Activated T-cell treated with anti-CD3 and anti-CD28 coated beads, Interleukin-2, amount 50 U/mL, for 4 hours (primary cell): ENCODE measurements at places on chromosomes 6 and 20.

- no peak for DNase-seq
These were observed 58.0 kb upstream of the MYO6 start for GRCh38 chr6:75691012-75691411.

DNA sequence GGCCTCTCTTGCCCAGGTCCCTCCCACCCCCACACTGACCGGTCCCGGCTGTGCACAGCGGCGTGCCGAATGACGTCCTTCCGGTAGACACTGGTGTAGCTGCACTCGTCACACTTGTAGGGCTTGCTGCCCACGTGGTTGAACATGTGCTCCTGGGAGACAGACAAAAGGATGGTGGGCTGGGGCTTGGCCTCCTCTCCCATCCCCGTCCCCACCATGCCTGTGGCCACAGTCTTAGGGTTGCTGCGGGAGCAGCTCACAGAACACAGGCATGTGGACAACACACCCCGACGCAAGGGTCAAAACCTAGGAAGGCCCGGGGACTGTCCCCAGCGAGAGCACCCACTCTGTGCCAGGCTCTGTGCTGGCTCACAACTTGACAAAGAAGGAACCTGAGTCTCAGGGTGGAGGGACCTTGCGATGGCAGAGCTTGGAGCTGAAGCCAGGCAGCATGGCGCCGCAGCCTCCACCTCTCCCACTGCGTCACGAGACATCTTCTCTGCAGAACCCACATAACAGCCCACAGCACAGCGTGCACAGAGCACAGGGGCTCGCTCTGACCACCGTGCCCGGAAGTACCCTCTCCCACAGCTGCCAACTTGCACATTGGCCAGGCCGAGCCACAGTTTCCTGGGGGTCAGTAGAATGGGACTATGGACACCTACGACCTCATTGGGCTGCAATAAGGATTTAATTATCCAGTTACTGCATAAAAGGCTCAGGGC, 9.8 kb downstream of the ZNF335 start:
- no peak for DNase-seq

DNA sequence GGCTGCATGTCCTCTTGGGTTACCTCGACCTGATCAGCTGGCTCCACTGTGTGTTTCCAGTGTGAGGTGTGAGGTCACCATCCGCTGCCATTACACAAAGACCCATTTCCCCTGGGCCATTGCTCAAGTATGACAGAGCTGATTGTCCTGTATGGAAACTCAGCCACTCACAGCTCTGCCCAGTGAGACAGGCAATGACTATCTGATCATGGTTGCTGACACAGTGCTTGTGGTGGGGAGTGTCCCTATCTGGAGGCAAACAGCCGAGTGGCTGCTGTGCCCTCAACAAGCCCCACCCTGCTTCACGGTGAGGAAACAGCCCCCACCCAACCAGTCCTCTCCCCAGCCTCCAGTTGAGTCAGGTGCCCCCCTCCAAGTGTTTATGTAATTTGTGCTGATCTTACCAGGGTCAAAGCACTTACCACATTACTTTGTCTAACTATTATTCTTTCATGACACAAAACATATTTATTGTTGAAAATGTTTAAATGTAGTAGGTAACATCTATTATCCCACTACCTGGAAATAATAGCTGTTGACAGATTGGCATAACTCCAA, 11.7 kb upstream of the MAPK13 start:
- peak; percentile 65 for DNase-seq

DNA sequence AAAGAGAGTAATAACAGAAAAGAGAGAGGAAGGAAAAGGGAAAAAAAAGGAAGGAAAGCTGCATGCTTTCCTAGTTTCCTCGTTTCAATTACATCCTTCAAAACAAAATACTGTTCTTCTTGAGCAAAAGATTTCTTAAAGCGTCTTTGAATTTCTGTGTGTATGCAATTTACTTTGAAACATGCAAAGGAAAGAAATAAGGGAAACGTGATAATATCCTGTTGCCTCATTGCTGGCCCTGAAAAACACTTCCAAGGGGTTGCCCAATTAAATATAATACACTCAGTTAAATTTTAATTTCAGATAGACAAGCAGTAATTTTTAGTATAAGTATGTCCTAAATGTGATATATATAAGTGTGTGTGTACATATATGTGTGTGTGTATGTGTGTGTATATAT, 51.2 kb upstream of the TPD52L1 start:
- no peak for DNase-seq

GRCh38 chr6:52389264-52389625, 27.3 kb downstream of the PAQR8 start:
- no peak for DNase-seq

DNA sequence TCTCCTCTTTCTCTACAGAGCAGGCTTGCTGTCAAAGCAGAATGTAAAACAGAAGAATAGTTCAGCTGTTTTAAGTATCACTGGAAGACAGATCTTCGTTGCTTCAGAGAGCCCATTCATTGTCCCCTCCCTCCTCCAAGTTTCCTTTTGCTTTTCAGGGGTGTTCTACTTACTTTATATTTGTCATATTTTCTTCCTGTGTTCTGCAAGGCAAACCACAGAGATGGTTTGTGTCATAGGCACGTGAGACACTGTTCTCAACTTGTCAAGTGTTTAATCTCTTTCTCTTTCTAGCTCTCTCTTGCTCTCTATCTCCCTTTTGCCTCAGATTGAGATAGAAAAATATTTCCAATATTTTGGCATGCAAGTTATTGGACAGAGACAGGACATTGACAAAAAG, 228.9 kb upstream of the DEFB112 start:
- DNase-seq: no peak

GRCh38 chr20:58852543-58853271, at the start of gene GNAS:
GNAS (plus strand) TSS chr20:58852716.
- peak; percentile 39 for DNase-seq

DNA sequence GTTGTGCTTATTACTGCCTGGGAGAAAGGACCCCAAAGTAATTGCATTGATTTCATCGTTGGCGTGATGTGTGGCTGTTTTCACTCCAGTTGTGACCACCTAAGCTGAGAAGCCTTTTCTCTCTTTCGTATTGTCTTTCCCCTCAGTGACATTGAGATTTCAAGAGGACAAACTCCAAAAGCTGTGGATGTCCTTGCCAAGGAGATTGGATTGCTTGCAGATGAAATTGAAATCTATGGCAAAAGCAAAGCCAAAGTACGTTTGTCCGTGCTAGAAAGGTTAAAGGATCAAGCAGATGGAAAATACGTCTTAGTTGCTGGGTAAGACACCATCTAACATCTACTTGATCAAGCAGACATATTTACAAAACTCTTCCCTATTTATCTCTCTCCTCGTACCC, 60.5 kb downstream of the MTHFD1L start:
- DNase-seq: no peak

DNA sequence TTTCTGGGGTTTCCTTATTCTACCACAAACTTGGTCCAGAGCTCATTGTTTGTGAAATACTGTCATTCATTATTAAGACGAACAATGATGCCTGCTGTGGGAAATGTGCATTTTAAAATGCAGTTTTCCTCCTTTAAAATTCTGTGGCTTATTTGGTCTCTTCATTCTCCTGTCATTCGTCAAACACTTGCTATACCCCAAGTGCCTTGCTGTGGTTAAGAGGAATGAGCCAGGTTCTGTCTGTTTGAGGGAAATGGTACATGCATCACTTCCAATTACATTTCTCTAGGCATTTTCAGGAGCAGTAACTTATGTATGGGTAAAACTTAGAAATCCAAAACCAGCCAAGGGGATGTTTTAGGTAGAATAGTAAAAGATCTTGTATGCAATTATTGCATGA, 1087.7 kb downstream of the KIF16B start:
- DNase-seq: no peak

- no peak for DNase-seq
These were observed 34.1 kb upstream of the RPL7L1 start for GRCh38 chr6:42845327-42845694.

DNA sequence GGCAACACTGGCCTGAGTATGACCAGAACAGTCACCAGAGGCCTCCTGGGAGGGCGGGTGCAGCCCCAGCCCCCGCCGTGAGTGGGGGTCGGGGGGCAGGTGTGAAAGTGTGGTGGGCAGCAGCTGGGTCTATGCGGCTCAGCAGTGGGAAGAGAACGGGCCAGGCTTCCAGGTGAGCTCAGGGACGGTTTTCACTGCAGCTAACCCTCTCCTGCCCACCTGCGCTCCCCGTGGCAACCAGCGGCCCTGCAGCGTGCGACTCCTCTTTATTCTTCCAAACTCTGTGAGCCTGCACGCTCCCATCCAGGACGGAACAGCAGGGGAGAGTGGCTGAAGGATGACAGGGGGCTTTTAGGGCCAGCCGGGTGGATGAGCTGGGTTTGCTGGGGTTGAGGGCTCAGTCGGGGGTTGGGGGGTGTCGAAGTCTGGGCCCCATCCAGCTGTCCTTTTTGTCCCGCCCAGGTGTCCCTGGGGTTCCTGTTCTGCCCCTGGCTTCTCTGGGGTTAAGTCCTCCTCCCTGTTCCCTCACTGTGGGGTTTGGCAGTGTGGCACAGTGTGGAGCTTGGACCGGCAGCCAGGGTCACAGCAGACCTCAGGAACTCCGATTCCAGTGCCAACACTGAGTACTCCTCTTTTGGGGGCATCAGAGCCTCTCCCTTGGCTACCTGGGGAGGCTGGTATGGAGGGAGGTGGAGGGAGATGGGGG, 859 bp upstream of the BIRC7 start:
- DNase-seq: no peak

DNA sequence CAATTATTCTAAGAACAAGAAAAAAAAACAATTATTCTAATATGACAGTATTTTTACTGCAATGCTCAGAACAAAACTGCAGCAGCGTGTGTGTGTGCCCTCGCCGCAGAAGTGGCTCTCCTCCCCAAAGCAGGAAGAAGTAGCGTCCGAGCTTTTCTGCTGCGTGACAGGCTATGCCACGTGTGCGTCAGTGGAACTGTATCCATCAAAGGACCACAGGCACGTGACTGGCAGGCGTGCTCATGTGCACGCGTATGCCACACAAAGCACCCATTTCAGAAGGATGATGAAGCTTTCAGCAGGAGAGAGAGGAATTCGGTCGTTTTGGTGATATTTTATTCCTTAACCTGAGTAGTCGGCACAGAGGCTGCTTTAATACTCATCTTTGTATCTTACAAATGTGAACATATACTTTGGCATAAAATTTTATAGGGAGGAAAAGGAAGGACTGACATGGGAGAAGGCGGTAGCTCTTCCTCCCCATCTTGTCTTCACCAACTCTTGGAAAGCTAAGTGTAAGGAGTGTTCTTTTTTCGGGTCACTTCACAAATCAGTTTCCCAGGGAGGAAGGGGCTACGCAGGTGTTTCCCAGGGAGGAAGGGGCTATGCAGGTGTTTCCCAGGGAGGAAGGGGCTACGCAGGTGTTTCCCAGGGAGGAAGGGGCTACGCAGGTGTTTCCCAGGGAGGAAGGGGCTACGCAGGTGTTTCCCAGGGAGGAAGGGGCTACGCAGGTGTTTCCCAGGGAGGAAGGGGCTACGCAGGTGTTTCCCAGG, 3.4 kb downstream of the TCFL5 start:
- no peak for DNase-seq

- no peak for DNase-seq
These were observed 52.5 kb downstream of the HLA-DPB1 start for GRCh38 chr6:33128318-33128717.

- DNase-seq: no peak
These were observed 115.2 kb upstream of the NXT1 start for GRCh38 chr20:23235173-23236027.

DNA sequence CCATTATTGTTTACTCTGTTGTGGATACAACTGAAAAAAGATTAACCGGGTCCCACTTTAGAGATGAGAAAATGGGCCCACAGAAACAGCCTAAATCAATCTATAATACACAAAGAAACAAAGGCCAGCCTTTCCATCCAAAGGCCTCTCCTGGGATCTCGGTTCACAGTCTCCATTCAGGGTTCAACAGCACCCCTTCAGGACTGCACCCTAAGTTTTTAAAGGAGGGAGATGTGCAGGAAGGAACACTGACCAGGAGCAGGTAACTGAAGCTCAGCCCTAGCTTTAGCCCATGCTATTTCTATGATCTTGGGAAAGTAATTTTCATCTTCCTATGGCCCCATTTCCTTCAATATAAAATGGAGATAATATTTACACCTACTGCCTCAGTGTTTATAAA, 147.7 kb downstream of the BTBD9 start:
- no peak for DNase-seq

GRCh38 chr6:15386110-15386755, 140.4 kb downstream of the JARID2 start:
- DNase-seq: no peak

DNA sequence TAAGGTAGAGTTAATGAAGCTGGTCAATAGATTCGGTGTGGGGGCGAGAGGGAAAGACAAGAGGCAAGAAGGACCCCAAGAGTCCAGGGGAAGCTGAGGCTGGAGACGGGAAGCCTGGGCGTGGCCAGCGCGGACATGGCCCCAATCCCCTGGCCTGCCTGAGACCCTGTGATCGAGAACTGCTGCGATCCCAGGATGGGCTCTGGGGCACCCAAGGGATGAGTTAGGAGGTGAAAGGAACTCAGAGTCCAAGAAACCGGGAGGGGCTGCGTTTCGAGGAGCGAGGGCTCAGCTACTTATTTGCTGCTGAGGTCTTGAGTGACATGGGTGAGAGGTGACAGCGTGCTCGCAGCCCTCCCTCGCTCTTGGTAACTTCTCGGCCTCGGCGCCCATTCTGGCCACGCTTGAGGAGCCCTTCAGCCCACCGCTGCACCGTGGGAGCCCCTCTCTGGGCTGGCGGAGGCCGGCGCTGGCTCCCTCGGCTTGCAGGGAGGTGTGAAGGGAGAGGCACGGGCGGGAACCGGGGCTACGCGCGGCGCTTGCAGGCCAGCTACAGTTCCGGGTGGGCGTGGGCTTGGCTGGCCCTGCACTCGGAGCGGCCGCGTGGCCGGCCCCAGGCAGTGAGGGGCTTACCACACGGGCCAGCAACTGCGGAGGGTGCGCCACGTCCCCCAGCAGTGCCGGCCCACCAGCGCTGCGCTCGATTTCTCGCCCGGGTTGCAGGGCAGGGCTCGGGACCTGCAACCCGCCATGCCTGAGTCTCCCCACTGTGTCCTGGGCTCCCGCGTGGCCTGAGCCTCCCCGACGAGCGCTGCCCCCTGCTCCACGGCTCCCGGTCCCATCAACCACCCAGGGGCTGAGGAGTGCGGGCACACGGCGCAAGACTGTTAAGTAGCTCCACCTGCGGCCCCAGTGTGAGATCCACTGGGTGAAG, 58.2 kb downstream of the IRF4 start:
- DNase-seq: no peak

- DNase-seq: no peak
These were observed 133.4 kb downstream of the RFPL4B start for GRCh38 chr6:112480553-112480952.
